ENCODE measurements at places on chromosomes 5 and 9. TPM values are rescaled to one million over a fixed set of nuclear protein-coding genes. Genes with fewer than 3 reads are reported as not detected.

DNA sequence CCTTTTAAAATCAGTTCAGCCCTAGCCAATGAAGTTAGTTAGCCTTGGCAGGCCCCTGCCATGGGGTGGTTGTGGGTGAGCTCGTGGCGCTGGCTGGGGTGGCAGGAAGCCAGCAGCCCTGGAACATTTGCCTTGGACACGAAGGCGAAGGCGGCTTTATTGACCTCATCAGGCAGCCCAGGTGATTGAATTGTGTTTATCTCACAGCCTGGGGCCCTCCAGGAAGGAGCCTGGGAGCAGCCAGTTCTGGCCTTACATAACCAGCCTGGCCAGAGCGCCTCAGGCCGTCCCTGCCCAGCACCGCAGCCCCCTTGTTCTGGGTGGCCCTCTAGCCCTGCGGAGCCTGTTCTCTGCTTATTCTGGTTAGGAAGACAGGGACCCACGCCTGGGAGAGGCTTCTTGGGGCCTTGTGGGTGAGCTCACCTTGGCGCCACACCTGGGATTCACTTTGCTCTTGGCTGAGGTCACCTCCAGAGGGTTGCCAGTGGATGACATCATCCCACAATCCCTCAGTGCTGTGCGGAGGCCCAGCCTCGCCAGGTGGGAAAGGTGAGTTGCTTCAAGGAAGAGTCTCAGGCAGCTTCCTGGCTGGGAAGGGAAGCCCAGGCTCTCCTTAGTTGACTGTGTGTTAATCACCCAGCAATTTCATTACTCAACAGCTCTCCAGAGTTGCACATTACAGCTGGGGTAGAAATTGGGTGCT is 54.4 kb upstream of the RPL26L1 start:
- peak; percentile 97 for DNase-seq

DNA sequence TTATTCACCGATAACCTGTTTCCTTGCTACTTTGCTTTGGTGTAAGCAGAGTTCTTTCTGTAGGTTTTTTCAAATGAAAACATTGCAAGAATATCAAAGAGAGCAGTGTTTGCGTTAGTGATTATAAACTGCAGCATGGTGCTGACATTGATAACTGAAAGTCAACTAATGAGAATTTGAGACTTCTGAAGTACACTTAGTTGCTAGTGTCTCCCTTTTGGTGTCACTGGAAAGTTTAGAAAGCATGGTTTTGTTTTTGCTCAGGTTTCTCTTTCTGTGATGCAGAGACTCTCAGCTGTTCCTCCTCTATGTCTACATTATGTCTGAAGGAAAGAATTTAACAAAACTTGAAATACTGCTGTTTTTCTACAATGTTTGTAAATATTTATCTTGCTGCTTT is 80.2 kb upstream of the ZNF169 start:
- no peak for DNase-seq

The NOTCH1 gene
- total RNA-seq: 39.2 TPM

The CCNJL gene
- total RNA-seq: 33.9 TPM

The RASGEF1C gene
- not detected for total RNA-seq
